ENCODE measurements at places on chromosomes 3 and 15. TPM values are rescaled to one million over a fixed set of nuclear protein-coding genes. Genes with fewer than 3 reads are reported as not detected.

GOLGA8B gene
- total RNA-seq, result 545 TPM

RYR3 gene
- 0.05 TPM for total RNA-seq

SLC49A4 gene
- total RNA-seq, result 6.3 TPM

GABRA5 gene
- not detected for total RNA-seq

DNA sequence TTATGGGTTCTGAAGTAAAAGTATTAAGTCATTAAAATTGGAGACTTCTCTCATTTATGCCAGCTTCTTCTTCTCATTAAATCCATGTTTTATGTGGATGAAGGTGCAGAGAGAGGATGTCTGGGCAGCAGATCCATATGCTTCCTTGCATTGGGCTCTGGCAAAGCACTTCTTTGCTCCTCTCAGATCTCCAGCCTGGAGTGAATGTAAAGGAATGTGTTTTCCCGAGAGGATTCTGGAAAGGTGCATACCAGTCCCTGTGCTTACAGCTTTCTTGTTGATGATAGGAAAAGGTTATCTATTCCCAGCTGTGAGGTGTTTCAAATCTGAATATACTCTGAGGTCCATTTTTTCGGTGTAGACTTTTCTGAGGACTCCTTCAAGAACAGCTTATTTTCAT is 79.9 kb upstream of the PEX5L start:
- DNase-seq, result no peak

GRCh38 chr15:85381850-85382751 is 1.7 kb downstream of the AKAP13 start:
- DNase-seq, result no peak

GRCh38 chr3:53693451-53693850 is 152.8 kb downstream of the CHDH start:
- peak; percentile 26 for DNase-seq

GRCh38 chr15:75357976-75358673 is 10.3 kb downstream of the MAN2C1 start:
- DNase-seq, result no peak
